ENCODE measurements at places on chromosomes 1 and 21.

DNA sequence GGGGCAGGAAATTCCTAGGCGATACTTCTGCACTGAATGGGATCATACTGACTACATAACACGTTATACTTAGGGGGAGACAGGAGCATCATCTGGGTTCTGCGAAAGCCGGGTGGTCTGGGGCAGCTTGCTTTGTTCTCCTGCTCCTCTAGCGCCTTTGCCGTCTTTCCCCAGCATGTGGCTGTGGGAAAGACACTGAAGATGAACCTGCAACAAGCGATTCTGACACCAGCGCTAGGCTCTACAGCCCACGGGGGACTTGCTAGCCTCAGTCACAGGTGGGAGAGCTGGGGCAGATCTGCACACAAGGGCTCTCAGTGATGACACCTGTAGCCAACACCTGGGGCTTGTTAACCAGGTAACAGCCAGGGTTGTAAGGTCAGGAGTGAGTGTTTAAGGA, 51.8 kb downstream of the CD46 start:
- no peak for DNase-seq

GRCh38 chr21:27674041-27674615, 707.2 kb upstream of the ADAMTS5 start:
- no peak for DNase-seq

GRCh38 chr1:28135371-28136168, 40.9 kb downstream of the PTAFR start:
- DNase-seq = no peak

DNA sequence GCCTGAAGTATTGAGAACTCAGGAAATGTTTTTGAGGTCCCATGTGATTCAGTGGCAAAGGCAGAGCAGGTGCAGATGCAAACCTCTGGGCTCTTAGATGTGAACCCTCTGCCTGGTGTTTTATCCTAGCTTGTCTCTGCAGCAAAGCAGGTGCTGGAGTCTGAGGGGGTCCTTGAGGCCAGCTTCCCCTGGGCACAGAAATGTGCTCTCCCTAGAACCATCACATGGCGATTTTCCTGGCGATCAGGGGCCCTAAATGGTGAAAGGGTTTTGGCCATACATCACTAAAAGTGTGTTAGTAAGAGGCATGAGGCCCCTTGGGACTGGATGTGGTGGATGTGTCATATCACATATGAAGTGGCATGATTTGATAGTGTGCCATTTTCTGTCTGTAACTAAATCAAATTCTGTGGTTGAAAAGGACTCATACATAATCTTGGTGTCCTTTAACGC, 144.8 kb downstream of the ST6GALNAC3 start:
- DNase-seq = no peak

DNA sequence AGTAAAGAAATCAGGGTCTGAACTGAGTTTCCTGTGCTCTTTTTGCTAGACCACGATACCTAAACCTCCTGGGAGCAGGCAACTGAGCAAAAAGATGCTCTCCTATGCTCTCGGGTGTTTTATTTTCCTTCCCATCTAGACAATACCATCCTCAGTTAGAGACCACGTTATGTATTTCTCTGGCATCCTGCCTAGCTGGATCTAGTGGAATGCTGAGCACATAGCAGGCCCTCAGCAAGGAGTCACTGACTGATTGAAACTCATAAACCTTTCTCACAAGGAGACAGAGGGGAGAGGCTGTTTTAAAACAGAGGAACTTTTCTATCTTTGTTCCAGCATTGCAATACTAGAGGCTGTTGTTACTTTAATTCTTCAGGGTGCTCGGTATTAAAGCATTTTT, 168.0 kb downstream of the CYYR1 start:
- no peak for DNase-seq

GRCh38 chr1:18475234-18475905, 5.4 kb upstream of the KLHDC7A start:
- DNase-seq = no peak

GRCh38 chr1:78047106-78047505, 1.3 kb downstream of the GIPC2 start:
- no peak for DNase-seq

GRCh38 chr1:174974711-174975119, 25.0 kb upstream of the CACYBP start:
- DNase-seq = no peak

DNA sequence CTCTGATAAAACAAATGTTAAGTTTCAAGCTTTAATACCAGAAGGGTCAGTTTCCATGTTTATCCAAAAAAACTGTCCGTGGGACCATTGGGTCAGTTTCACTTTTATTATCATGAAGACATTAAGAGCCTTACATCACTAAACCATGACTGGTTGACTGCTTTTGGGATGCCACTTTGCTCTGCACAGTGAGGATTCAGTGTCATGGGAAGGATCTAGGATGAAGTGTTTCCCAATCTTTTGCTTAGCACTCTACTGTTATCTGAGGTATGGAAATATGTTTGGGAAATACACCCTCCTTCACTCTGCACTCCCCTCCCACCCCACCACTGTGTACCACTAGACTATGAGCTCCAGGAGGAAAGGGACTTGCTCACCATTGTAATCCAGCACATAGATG, 16.3 kb downstream of the RPS6KC1 start:
- DNase-seq = no peak

- no peak for DNase-seq
These were observed 74.1 kb upstream of the CNIH3 start for GRCh38 chr1:224541901-224542630.

DNA sequence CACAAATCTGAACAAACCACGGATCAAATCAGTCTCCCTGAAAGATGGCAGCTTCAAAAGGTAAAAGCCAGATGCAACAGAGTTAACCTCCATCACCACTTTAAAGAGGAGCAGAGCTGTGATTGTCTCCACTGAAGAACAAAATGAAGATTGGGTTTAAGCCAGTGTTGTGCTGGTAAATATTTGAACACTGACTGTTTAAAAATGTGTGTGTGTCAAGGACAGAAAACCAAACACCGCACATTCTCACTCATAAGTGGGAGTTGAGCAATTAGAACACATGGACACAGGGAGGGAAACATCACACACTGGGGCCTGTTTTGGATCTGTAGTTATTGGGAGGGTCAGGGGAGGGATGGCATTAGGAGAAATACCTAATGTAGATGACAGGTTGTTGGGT, 83.9 kb downstream of the ST6GALNAC5 start:
- no peak for DNase-seq

- no peak for DNase-seq
These were observed 11.4 kb upstream of the TSPEAR start for GRCh38 chr21:44722731-44723130.

- DNase-seq = no peak
These were observed 4.4 kb downstream of the HFM1 start for GRCh38 chr1:91400133-91400725.

DNA sequence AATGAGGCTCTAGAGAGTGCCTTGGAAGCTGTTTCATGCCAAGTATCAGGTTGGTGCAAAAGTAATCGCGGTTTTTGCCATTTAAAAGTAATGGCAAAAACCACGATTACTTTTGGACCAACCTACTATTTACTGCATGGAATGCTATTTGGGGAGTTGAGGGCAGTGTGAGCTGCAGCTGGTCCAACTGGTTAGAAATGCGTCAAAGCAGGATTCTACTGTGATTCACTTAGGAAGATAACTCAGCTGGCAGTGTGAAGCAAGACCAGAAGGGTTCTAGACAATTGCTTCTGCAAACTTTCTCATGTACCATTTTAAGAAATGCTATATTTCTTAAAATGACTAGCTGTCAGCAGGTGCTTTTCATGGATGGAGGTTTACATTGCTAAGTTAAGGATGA, 21.2 kb upstream of the PLA2G2C start:
- DNase-seq = no peak

DNA sequence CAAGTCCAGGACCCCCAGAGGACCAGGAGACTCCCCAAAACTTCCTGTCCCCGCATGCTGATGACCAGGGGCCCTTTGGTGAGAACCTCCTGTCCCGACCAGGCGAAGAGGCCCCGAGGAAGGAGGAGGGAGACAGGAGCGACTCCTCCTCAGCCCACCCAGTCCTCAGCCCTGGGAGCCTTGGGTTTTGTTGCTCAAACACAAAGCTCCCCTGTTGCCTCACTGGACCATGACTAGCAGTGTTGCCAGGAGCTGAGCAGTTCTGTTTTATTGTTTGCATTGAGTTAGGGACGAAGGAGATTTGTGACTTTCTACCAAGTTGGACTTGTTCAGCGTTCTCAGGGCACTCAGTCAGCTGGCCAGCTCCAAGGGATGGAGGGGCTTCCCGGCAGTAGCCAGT, 10.0 kb downstream of the UMODL1 start:
- no peak for DNase-seq

DNA sequence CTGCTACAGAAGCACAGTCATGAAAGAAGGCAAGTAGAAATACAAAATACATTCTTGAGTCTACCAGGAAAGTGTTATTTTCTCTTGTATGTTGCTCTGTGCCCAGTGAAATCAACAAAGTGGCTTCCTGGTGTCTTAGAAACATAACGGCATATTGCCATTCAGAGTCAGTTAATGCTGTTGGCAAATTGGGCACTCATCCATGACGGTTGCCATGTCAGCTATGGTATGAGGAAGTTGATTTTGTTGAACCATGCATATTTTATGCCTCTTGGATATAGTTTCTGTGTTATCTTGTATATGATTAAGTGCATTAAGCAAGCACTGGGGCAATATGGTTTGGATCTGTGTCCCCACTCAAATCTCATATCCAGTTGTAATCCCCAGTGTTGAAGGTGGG, 153.1 kb upstream of the CXADR start:
- DNase-seq = no peak
